Dermis microvascular lymphatic vessel endothelial cell (primary cell): ENCODE measurements at places on chromosomes 11 and 22. TPM values are rescaled to one million over a fixed set of nuclear protein-coding genes. Genes with fewer than 3 reads are reported as not detected.

GRCh38 chr11:5992150-5992549, 5.4 kb upstream of the OR52L1 start:
- no peak for DNase-seq

DNA sequence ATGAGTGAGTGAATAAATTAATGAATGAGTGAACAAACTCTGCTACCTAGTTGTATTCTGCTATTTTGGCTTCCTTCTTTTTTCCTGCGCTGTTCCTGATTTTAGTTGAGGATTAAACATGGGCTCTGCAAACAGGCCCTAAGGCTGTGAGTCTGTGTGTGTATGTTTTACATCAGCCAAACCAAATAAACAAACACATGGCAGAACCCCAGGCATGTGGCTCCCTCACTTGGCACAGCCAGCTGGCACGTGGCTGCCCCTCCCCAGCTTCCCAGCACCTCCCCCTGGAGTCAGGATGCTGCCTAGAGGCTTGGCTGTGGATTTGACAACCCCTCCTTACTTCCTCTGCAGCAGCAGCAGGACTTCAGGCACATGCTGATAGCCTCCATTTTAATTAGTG, 593.2 kb downstream of the INSC start:
- no peak for DNase-seq

Gene TPBGL
- under 0.01 and 0.13 TPM in 2 replicates for total RNA-seq

Gene APOBEC3H
- total RNA-seq = not detected in 2 replicates

DNA sequence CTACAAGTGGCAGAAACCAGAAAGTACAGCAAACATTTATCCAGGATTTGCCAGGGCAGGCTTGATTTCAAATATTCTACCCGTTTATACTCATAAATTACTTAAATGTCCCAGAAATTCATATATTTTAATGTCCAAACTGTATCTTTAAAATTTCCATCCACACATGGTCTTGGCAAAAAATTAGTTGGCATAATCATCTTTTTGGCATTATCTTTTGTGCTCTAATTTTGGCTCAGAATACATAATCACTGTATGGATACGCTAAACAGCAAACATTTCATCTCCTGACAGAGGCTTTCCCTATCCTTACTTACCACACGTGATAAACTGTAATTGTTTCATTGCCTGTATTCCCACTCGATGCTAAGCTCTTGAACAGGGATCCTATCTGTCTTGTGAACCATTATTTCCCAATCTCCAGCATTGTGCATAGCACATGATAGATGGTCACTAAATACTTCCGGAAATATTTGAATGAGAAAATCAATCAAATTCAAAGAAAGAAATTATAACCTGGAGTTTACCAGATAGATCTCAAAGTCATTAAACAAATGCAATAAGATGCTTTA, 64.2 kb downstream of the CADM1 start:
- no peak for DNase-seq

- no peak for DNase-seq
Observed at GRCh38 chr11:77151804-77152509, 23.9 kb downstream of the MYO7A start.

DNA sequence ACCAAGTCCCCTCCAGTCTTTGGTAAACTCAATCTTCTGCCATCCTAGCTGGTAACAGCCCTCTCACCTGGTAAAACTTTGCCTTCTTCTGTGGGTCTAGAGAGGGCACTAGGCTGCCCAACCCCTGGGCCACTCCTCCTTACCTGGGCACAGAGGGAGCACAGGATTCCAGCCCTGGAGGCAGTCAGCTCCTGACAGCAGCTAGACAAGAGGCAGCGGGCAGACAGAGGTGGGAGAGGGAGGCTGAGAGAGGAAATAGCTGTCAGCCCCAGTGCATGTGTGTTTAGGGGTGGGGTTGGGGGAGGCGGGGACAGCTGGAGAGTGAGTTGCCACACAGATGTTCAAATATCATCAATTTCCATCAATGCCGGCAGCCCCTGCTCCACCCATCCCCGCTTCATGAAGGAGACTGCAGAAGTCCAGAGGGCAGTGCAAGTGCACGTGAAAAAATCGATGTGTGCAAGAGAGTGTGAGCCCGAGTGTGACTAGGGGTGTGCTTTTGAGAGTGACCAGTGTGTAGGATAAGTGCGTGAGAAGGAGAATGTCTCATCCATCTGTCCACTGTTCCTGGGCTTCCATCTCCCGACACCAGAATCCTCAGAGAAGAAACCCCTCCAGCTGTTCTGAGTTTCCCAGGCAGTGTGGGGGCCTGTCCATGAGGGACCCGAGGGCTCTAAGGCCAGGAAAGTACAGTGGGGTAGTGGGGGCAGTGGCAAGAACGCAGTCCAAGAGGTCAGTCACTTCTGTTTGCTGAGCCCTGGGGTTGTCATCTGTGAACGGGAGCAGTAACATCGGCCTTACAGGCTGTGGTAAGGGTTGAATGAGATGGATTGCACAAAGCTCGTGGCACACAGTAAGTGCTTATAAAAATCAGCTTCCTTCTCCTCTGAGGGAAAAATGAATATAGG, at the start of gene PTGDR2:
Gene PTGDR2 (minus strand): TSS at position 225 of the 908 bp plus-strand sequence. CDS start 2,228 bp downstream, outside the sequence.
- no peak for DNase-seq

- no peak for DNase-seq
Observed at GRCh38 chr11:19674836-19675235, 37.8 kb upstream of the NAV2 start.

GRCh38 chr11:119599864-119600541, 129.0 kb downstream of the NECTIN1 start:
- DNase-seq = no peak

Gene MS4A15
- under 0.01 TPM in 1 of 2 replicates, not detected in the other for total RNA-seq

Gene ANKK1
- total RNA-seq = not detected in 2 replicates
